ENCODE measurements at places on chromosomes 5 and 9.

- DNase-seq = no peak
These were observed 357.0 kb upstream of the ZNF608 start for GRCh38 chr5:125103459-125103858.

DNA sequence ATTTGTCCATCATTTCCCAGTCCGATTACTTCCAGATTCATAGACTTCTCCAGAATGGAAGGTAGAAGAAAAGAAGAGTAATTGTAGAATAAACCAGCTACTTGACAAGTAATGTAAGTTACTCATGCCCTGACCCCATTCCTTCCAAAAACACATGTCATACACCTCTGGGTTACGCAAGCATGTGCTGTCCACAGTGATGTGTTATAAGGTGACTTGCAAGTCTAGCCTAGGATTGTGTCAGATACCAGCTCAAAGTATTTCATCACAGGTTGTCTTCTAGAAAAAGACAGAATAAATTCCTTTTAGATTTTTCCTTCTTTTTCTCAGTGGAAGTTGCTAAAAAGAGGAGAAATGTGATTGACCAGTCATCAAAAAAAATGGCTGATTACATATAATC lies 8.0 kb upstream of the TLR4 start:
- DNase-seq = peak; percentile 53

- DNase-seq = peak; percentile 97
These were observed 47.6 kb upstream of the EXOC3 start for GRCh38 chr5:395156-395920.

- no peak for DNase-seq
These were observed 230.9 kb downstream of the PIK3R1 start for GRCh38 chr5:68446487-68446894.

- peak; percentile 50 for DNase-seq
These were observed 26.9 kb upstream of the EEIG1 start for GRCh38 chr9:128007566-128008138.

DNA sequence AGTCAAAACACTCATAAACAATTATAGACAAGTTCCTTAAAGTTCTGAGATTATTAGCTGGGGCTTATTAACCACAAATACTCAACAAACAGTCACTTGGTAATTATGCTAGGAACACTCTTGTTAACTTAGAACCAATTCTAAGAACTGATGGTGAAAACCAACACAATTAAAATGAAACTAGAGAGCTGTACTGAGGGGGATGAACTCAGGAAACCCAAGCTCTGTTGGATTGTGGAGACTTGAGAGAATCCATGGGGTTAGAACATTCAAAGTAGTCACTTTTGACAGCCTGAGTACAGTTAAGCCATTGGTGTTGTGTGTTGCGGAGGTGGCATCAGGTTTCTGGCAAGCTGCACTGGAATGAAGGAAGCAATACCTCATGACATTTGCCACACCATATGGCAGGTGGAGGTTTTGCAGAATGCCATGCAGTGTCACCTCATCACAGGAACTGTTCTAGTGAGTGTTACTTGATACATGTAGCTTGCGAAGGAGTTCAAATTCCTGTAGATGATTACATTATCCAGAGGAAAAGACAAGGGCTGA lies 480.9 kb upstream of the CD180 start:
- DNase-seq = no peak

GRCh38 chr5:103003872-103004271 lies 116.1 kb downstream of the GIN1 start:
- no peak for DNase-seq

GRCh38 chr5:62017092-62017491 lies 288.9 kb upstream of the KIF2A start:
- peak; percentile 43 for DNase-seq

GRCh38 chr5:79729679-79730078 lies 40.0 kb downstream of the CMYA5 start:
- no peak for DNase-seq

- DNase-seq = peak; percentile 95
These were observed 8.9 kb upstream of the PALM2AKAP2 start for GRCh38 chr9:109771087-109771486.

- DNase-seq = no peak
These were observed 45.8 kb upstream of the ZBTB43 start for GRCh38 chr9:126758916-126759585.

GRCh38 chr5:56233230-56233629 lies at the start of gene ANKRD55:
ANKRD55 (minus strand) TSS chr5:56233330; CDS start chr5:56232913, 417 bp downstream.
- no peak for DNase-seq

DNA sequence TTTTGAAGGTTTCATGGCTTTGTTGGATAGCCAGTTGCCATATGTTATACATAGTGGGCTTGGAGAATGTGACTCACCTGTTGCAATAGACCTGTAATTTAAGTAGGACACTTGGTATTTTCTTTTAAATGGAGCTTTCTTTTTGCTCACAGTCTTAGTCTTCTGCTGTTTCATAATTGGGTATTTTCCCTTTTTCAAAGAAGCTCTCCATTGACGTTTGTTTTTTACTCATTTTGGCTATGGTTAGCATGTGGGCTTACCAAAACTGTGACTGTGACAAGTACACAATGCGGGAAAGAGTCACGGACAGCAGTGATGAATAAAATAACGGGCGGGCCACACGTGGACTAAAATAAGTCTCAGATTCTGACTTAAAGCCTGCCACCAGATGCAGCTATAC lies 23.2 kb upstream of the RNF20 start:
- no peak for DNase-seq

GRCh38 chr5:138874241-138874640 lies 894 bp downstream of the LRRTM2 start:
- peak; percentile 3 for DNase-seq

- no peak for DNase-seq
These were observed 358.5 kb downstream of the PTPRD start for GRCh38 chr9:10254338-10254737.

GRCh38 chr5:92678640-92679039 lies 902.4 kb downstream of the NR2F1-AS1 start:
- DNase-seq = no peak

GRCh38 chr9:113673726-113674125 lies 202.4 kb upstream of the ZNF618 start:
- peak; percentile 50 for DNase-seq

DNA sequence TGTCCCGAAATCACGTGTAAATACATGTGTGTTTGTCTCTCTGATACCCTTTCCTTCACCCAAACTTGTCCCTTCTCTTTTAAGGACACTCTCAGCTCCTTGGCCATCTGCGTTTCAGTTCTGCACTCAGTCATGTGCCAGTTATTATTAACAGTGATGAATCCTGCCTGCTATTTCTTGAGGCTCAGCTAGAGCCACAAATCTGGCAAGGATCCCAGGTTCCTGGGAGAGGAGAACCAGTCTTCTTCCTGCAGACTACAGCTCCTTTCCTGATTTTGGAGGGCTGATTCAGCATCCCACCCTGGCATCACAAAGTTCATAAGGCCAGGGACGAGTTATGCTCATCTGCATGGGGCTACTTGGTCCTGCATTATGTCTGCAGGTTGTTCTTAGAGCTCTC lies 5.6 kb downstream of the MAMDC2 start:
- DNase-seq = peak; percentile 65

DNA sequence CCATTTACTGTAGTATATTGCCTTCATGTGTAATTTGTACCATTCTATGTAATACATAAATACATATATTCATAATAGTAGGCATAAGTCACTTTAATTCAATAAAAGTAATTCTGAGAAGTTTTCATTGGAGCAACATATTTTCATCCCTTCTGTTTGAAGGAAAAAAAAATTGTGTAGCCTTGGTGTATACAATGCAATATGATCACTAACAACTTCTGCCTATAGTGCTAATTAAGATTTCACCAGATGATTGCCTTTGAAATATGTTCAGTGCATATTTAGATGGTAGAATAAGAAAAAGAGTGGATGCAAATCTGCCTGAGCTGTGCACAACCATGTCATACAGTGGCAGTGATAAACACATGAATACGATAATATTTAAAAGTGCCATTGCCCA lies 996.8 kb downstream of the EFNA5 start:
- no peak for DNase-seq

- no peak for DNase-seq
These were observed 78.3 kb upstream of the ANKRD55 start for GRCh38 chr5:56311306-56311905.

DNA sequence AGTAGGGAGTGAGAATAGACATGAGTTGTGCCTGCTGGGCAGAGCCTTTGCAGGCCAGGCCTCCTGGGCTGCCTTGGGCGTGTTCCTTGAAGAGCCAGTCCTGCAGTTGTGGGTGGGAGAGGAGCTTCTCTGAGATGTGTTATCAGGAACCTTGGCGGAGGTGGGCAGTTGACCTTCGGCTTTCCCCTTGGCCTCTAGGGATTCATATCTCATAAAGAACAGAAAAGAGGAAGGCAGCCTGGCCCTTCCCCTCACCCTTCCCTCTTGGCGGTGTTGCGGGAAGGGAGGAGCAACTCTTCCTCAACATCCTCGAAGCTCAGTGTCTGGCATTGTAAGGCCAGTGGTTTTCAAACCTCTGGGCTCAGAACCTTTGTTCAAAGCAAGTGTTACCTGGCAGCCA lies 59.2 kb downstream of the DAPK1 start:
- no peak for DNase-seq

DNA sequence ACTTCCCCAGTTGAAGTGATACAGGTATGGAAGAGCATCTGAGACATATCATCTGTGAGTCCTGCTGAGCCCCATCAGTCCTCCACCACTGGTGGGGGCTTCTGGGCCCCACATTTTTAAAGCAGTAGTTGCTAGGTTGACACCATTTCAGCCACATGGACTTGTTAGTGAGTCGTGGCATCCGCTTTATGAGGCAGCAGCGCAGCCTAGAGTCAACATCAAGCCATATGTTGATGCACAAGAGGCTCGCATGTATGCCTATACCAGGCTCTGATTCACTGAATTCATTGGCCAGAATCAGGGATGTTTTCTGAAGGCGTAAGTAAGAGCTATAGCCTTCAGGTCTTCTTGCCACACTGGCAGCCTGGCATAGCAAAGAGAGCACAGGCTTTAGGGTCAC lies 26.8 kb downstream of the ZNF346 start:
- no peak for DNase-seq

GRCh38 chr5:132387640-132388117 lies 18.2 kb downstream of the SLC22A5 start:
- peak; percentile 99 for DNase-seq

DNA sequence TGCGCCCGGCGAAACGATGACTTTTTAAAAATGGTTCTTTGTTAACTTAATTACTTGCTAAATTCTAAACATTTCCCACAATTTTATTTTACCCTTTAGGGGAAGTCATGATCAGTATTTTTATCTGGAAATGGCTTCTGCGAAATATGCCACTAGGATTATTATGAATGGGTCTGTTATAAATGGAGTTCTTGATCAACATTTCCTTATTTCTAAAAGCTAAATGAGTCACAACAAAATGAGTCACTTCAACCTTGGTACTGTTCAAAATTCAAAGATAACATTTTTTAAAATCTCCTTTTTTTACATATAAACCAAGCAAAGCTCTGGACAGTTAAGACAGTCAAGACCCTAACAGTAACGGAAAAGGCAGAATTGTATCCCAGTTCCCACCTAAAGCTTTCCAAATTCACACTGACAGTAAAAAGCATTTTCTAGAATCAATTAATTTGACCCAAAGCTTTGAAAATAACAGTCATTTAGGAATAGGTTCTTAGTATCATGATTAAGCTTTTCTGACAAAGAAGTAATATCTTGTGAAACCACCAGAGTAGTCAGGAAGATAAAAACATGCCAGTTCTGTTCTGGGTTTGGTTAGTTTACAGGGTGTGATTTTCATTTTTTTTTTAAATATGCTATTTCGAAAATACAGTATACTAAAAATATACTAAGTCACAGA lies 81.7 kb downstream of the LHFPL2 start:
- DNase-seq = peak; percentile 12

- peak; percentile 90 for DNase-seq
These were observed 297.3 kb downstream of the NR3C1 start for GRCh38 chr5:143106174-143106573.

DNA sequence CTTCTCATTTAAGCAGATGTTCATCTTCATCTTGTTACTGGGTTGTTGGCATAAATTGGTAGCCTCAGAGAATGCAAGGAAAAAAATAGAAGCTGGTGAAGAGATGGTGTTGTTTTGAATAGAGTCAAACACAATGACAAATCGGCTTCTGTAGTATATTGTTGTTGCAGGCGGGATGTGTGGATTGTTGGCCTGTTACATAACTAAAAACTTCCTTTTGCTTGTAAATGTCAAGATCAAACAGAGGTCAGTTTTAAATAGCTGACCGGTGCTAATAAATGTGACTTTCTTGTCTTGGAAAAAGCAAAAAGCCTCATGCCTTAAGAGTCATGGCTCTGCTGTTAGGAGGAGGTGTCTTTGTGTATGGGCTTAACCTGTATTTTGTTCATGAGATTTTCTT lies 59.2 kb downstream of the CCDC192 start:
- no peak for DNase-seq

DNA sequence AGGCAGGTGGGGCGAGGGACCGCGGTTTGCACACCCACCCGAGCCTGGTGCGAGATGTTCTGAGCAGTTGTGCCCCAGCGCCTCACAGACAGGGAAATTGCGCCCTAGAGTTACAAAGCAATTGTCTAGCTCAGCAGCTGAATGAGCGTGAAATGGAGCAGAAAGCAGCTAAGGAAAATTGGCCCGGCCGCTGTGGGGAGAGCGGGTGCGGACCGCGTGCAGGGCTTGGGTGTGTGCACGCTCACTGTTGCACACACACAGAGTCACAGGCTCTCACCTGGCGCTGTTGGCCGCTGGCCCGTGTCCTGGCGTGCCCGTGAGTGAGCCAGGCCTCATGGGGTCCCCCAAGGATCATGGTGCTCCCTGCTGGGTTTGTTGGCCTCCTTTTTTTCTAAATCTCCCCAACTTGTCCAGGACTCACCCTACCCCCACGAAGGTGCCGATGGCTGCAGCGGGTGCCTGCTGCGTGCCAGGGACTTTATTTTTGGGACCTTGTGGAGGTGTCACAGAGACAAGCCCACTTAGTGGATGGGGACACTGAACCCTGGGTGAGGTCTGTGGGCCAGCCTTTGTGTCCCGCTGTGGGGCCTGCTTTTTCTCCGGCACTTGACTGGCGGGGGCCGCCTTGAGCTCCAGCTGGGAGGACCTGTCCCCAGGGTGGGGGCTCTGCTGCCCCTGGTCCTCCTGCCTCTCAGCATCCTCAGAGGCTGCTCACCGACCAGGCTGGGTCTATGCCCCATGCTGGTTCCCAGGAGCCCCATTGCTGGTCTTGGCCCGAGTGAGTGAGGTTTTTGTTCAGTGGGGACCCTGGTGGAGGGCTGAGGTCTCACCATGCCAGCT lies 5.2 kb downstream of the RXRA start:
- DNase-seq = no peak

DNA sequence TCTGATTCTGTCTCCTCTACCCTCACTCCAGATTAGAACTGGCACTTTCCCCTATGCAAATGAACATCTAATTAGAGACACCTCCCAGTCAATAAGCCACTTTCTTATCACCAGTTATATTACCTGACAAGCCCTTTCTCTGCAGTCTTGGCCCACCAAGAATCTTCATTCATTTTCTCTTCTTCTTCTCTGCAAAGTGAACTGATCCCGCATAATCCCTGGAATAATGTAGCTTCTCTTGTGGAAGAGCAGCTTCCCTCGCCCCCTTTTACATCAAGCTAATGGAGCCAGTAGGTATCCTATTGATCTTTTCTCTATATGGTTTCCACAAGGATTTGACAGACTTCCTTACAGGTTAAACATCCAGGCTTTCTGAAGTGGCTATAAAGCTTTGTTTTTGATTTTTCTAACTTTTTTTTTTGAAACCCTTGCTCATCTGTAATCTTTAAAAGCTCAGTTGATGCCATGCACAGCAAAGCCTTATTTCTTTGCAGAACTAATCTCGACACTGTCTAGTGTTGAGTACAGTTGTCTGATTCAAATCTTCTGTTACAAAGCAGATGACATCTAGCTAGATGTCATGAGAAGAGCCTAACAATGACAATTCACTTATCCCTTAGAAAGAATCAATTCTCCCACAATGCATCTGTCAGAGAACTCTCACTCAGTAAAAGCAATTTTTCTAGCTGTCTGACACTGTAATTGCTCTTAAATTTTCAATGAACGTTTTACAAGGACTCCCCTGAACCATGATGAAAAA lies 281.4 kb downstream of the ISL1 start:
- no peak for DNase-seq
